ENCODE measurements at places on chromosomes 3 and 15.
A peak's percentile ranks its signal among the peaks of the same experiment; 100 is the strongest.

DNA sequence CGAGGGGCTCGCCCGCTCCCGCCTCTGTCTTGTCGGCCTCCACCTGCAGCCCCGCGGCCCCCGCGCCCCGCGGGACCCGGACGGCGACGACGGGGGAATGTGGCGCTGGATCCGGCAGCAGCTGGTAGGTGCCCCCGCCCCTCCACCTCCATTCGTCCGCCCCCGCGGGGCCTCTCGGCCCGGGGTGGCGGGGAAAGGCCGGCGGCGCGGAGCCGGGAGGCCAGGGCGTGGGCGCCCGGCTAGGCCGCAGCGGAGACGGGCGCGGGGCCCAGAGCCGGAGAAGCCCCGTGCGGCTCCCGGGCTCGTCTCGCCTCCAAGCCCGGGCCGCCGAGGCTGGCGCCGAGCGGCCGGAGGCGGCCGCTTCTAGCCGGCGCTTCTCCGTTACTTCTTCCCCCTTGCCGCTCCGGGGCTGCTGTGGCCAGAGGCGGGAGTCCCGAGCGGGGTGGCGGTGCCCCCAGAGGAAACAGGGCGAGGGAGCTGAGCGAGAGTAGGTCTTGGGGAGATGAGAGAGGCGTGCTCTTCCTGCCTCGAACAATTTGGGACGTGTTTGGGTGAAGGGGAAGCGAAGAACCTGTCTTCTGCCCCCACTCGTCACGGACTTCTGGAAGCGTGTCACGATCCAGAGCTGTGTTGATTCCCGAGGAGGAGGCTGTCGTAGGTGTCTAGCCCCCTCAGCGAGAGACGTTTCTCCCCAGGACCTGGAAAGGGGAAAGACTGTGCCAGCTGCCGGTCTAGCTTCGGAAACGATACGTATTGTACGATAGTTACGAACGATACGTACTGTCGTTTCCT lies 555 bp downstream of the ATP11B start:
- DNase-seq: no peak

GRCh38 chr3:164498917-164499316 lies 579.4 kb downstream of the SI start:
- DNase-seq: no peak

GRCh38 chr3:183381179-183381578 lies 47.2 kb downstream of the MCF2L2 start:
- no peak for DNase-seq

DNA sequence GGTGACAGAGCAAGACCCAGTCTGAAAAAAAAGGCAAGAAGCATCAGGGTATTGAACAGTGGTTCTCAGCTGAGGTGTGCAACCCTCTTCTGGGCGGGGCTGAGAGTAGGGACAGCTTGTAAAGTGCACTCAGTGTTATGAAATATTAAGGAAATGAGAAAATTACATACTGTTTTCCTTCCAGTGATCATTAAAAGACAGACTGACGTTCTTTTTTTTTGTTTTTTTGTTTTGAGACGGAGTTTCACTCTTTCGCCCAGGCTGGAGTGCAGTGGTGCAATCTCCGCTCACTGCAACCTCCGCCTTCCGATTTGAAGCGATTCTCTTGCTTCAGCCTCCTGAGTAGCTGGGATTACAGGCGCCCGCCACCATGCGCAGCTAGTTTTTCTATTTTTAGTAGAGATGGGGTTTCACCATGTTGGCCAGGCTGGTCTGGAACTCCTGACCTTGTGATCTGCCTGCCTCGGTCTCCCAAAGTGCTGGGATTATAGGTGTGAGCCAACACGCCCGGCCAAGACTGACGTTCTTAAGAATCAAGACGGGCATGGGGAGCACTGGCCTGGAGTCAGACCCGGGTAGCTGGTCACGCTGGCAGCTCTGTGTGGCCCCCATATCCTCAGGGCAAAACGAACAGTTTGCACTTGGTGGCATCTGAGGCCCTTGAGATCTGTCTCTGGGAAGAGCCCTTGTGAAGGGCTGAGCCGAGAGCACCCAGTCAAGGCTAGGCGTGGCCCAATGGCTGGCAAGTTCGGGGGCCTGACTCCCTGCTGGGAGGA lies 11.4 kb downstream of the MAN2A2 start:
- DNase-seq: no peak

GRCh38 chr15:33716025-33716424 lies 252.3 kb upstream of the CHRM5 start:
- no peak for DNase-seq

- no peak for DNase-seq
Observed at GRCh38 chr3:13176445-13176844, 103.2 kb upstream of the IQSEC1 start.

DNA sequence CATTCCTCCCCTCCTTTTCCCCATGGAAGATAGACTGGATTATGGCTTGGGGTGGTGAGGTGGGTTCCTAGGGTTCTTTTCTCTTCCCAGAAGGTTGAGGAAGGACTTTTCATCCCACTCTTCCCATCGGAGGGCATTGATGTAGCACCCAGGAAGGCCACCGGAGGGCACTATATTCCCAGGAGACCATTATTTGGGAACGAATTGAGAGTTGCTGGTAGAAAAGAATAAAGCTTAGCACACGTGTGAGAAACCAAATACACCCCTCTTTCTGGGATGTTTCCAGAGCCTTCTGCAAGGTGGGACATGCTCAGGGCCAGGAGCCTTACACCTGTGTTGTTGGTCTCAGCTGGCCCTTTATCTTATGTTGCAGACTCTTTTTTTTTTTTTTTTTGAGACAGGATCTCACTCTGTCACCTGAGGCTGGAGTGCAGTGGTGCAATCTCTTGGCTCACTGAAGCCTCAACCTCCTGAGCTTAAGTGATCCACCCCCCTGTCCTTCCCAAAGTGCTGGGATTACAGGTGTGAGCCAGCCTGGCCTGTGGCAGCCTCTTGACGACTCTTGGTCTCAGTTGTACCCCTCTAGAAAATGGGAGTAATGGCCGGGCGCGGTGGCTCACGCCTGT lies 6.3 kb upstream of the CDC25A start:
- DNase-seq: peak; percentile 6

GRCh38 chr3:196763179-196763578 lies 23.5 kb downstream of the PAK2 start:
- no peak for DNase-seq

DNA sequence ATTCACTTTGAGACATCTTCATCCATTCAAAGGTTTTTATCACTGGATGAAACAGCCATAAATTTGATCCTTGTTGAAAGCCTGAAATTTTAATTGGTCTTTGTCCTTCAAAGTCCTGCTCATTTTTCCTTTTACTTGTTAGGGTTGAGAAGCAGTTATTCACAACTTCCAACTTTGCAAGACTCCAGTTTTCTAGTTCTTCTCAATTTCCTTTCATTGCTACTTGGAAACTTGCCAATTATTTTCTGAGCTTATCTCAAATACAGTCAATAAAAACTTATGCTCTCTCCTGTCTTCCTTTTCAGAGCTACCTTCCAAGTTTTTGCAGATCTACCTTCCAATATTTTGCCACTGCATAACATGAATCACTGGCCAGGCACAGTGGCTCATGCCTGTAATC lies 23.7 kb upstream of the CD276 start:
- no peak for DNase-seq

GRCh38 chr3:25583343-25583742 lies 81.4 kb downstream of the TOP2B start:
- no peak for DNase-seq

- no peak for DNase-seq
Observed at GRCh38 chr3:122986693-122987179, 40.8 kb downstream of the SEMA5B start.

DNA sequence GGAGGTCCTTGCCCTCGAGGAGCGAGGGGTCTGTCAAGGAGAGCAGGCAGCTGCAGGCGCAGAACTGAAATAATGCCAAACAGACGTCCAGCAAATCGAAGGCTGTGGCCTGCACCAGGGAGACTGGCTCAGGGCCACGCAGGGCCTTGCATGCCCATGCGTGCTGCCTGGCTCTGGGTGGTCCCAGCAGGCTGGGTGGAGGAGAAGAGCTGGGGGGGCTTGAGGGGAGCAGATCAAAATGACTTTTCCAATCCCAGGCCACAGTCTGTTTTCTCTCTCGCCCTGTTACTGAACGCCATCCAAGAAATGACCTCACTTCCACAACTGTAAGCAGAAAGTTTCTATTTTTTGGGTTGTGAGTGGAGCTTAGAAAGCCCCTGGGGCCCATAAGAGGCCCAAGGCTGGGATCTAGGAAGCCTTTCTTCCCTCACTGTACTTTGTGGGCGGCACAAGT lies 96.9 kb upstream of the RPL32 start:
- DNase-seq: no peak

DNA sequence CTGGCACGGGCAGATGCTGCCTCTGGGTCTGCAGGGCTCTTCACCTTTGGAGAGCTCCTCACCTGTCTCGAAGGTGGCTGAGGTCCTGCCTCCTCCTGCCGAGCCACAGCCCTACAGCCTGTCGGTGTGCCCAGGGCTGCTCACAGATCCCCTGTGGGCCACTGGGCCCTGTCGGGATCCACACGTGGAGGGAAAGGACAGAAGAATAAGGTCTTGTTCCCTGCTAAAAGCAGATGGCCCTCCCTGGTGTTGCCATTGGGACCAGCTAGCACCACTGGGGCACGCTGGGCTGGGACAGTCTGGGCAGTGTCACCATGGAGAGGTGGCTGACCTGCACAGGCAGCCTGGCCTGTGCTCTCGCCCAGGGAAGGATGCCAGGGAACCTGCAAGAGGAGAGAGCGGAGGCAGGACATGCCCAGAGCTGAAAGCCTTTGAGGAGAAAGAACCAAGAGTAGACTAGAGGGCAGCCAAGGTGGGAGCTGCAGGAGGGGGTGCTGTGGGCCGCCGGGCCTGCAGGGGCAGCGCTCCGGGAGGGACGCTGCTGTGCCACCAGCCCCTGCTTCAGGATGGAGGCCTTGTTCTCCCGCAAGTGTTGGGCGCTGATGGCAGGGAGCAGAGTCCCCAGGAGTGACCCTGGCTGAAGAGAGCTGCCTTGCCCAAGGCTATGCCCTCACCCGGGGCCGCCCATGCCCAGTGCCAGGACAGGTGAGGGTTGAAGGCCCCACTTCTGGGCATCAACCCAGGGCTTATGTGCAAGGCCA lies 210.2 kb downstream of the XXYLT1 start:
- no peak for DNase-seq

DNA sequence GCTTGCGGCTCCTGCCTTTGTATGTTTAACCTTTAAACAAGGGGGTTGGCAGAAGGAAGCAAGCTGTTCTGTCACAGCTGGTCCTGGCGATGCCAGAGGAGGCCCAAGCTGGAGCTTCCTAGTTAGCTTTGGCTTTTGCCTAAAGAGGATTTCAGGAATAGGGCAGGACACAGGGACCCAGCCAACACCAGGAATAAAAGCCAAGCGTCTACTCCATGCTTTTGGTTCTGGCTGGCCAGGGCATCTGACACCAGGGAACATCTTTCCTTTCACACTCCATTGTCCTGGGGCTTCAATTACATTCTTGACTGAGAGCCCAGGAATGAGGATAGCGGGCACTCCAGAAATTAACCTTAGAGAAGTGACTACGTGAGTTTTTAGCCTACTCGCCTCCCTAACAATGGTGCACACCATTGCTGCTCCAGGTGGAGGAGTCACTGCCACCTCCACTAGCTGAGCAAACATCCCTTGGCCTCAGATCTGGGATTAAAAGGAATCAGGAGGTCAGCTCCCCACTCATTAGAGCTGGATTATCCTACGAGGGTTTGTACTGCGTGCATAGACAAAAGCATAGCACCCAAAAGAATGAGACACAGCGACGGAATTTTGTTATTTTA lies 38.2 kb downstream of the TPM1 start:
- DNase-seq: no peak

- no peak for DNase-seq
Observed at GRCh38 chr15:101056366-101057334, 137.5 kb downstream of the LRRK1 start.

Measured in NCI-H1417 treated with DMSO at 0.1 percent for 48 hours (cell line).